PC-9 (cell line): ENCODE measurements at places on chromosomes 2 and 18. TPM values are rescaled to one million over a fixed set of nuclear protein-coding genes. Genes with fewer than 3 reads are reported as not detected.

The TMEM247 gene
- total RNA-seq: not detected in 2 replicates

The IL36B gene
- total RNA-seq: not detected in 2 replicates

GRCh38 chr18:68623342-68623741, 91.6 kb downstream of the TMX3 start:
- DNase-seq: no peak
- H3K27ac ChIP-seq: no peak overlapping the region
- H3K27me3 ChIP-seq: no peaks in the 10 kb centered on the region

DNA sequence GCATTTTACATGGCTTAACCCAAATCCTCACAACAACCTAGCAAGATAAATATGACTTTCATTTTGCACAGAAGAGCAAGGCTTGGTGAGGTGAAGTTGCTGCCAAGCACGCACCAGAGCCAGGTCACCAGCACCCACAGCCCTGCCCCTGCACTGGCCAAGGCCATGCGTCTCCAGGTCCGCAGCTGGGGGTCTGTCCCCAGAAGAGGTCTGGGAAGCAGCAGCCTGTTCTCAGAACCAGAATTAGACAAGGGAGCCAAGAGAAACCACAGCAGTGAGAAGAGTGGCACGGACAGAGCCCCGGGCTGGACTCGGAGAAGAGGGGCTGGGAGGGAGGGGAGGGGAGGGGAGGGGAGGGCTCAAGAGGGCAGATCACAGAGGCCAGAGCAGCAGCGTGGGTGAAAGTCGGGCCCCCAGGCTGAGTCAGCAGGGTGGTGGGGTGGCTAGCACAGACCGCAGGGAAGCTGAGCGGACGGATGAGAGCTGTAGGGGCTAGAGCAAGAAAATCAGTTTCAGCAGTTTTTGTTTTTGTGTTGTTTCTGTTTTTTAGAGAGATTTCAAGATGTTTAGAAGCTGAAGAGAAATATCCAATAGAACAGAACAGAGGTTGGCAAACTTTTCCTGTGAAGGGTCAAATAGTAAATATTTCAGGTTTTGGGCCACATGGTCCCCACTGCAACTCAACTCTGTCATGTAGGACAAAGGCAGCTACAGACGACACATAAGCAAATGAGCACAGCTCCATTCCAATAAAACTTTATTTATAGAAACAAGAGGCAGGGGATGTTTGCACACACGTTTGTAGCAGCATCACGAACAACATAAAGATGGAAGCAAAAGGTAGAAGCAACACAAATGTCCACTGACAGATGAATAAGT, 7.4 kb upstream of the MTERF4 start:
- no peaks in the 10 kb centered on the region for H3K4me1 ChIP-seq
- H3K27me3 ChIP-seq: no peaks in the 10 kb centered on the region
- H3K27ac ChIP-seq: no peak overlapping the region
- H3K4me3 ChIP-seq: no peak overlapping the region
- H3K36me3 ChIP-seq: no peaks in the 10 kb centered on the region

GRCh38 chr2:62443886-62444285, 62.1 kb downstream of the TMEM17 start:
- no peak overlapping the region for H3K4me3 ChIP-seq
- H3K27ac ChIP-seq: no peak overlapping the region
- no peaks in the 10 kb centered on the region for H3K27me3 ChIP-seq
- DNase-seq: no peak
- no peaks in the 10 kb centered on the region for H3K4me1 ChIP-seq

- H3K4me3 ChIP-seq: peak overlapping the region; percentile 98; the same call in 1 of the 2 replicates
- H3K4me1 ChIP-seq: peaks cover 13% of the 10 kb centered on the region
- H3K36me3 ChIP-seq: no peaks in the 10 kb centered on the region
Measured at GRCh38 chr18:59141294-59142068, 1.8 kb downstream of the SEC11C start.

DNA sequence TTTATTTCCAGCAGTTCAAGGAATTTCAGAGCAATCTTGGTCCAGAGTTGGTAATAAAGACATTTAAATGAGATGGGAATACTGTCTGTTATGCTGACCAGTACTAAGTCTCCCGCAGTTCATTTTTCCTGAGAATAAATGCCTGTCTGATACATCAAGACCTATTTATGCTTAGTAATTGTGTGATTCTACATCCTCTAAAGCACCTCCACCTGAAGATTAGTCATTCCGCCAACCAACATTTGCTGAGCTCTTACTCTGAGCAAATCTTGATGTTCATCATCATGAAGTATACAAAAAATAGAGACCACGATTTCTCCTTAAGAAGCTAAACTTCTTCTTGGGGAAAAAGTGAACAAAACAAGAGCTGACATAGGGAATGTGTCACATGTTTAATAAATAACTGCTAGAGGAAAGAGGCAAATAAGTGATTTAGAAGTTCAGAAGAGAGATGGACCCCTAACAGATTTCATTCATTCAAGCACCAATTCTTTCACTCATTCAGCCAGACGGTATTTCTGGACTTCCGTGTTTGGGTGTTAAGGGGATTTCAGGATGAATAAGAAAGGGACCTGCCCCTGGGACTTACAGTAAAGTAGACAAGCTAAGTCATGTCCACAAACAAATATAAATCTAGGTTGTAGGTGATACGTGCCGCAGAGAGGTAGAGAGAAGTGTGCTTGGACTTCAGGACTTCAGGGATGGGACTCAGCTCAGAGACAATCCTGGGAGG, 34.2 kb upstream of the PPP4R1 start:
- peak overlapping the region; percentile 95 for H3K27ac ChIP-seq
- DNase-seq: peak; percentile 88
- H3K4me1 ChIP-seq: peaks cover 72% of the 10 kb centered on the region
- H3K4me3 ChIP-seq: 0 out of 2 replicates have a peak overlapping the region, but pooled peaks have one; percentile 22
- no peaks in the 10 kb centered on the region for H3K27me3 ChIP-seq

DNA sequence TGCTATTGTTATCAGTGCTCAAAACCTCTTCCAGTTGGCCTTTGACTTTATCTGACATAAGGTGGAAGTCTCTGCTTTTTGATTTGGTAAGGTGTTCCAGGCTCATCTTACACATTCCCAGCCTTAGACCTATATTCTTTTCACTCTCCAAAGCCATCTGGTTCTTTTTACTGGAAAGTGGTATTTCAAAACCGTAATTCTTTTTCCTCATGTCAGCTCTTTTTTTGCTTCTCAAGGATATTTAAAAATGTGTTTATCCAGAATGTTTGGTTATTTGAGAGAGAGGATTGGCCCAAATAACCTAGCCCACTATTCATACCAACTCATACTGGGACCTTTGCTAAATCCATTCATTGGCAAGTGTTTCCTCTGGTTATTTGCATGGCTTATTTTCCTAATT, 411.2 kb upstream of the PIK3C3 start:
- no peaks in the 10 kb centered on the region for H3K4me1 ChIP-seq
- no peak for DNase-seq
- no peaks in the 10 kb centered on the region for H3K36me3 ChIP-seq
- no peak overlapping the region for H3K4me3 ChIP-seq
- H3K27me3 ChIP-seq: no peaks in the 10 kb centered on the region

GRCh38 chr18:23380001-23380550, 73.0 kb upstream of the RIOK3 start:
- H3K4me3 ChIP-seq: no peak overlapping the region
- H3K36me3 ChIP-seq: no peaks in the 10 kb centered on the region
- peaks cover 48% of the 10 kb centered on the region for H3K4me1 ChIP-seq
- DNase-seq: peak; percentile 84
- H3K27ac ChIP-seq: peak overlapping the region; percentile 86

DNA sequence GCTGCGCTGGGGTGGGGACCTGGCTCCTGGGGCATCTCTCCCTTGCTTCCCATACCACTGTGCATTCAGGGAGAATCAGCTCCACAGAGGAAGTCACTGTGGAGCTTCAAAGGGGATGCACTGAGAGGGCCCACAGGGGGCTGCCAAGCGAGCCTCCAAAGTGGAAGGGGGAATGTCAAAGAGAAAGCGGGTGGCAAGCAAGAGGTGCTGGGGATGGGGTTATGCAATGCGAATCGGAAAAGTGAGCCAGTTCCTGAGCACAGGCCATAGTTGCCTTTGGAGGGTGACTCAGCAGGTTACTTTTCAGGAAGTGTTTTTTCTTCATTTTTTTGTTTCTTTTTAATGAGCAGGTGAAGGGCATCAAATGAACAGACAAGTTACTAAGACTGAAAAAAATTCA, 17.6 kb downstream of the PMAIP1 start:
- peak; percentile 88 for DNase-seq
- no peaks in the 10 kb centered on the region for H3K36me3 ChIP-seq
- H3K4me3 ChIP-seq: peak overlapping the region; percentile 40; the same call in 1 of the 2 replicates
- H3K27me3 ChIP-seq: no peaks in the 10 kb centered on the region
- H3K4me1 ChIP-seq: peaks cover 68% of the 10 kb centered on the region

- DNase-seq: no peak
- no peaks in the 10 kb centered on the region for H3K4me1 ChIP-seq
- no peaks in the 10 kb centered on the region for H3K36me3 ChIP-seq
Measured at GRCh38 chr2:2114707-2115245, 216.3 kb downstream of the MYT1L start.

DNA sequence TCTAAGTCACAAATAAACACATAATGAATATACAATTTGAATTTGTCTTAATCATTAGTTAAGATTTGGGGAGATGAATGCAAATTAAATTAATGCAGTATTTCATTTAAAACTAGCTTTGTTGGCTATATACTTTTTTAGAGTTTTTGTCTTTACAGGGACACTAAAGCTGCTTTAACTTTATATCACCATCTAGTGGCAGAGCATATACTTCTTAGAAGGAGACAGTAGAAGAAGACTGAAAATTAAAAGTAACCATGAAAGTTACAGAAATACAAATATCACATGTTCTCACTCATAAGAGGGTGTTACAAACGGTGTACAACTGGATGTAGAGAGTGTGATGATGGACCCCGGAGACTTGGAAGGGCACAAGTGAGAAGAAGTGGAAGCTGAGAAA, 268.3 kb upstream of the NETO1 start:
- no peak overlapping the region for H3K4me3 ChIP-seq
- H3K27me3 ChIP-seq: no peaks in the 10 kb centered on the region
- H3K36me3 ChIP-seq: no peaks in the 10 kb centered on the region
- no peak overlapping the region for H3K27ac ChIP-seq
- no peaks in the 10 kb centered on the region for H3K4me1 ChIP-seq
- peak; percentile 41 for DNase-seq

DNA sequence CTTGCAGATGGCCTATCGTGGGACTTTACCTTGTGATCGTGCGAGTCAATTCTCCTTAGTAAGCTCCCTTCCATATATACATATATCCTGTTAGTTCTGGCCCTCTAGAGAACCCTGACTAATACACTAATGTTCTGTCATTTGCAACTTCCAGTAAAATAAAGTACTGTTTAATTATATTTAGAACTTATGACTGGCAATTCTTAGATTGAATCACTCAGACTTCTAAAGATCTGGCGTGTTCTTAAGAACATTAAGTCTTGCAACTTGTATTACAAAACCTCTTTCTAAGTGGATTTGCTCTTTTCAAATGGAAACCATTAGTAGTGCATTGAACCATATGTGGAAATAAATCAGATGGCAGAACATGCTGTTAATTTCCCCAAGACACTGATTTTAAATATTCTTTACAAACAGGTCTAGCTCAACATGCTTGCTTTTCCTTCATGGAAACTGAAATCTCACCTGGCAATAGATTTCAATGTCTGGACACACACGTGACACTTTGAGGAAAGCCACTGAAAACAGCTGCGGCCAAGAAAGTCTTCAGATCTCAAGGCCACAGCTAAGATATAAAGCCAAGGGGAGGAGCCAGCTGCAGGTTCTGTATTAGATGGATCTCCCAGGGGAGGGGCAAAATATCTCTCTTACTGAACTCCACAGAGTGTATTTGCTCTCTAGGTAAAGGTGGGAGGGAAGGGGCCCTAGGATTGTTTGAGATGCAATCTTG, 50.6 kb downstream of the PMAIP1 start:
- no peaks in the 10 kb centered on the region for H3K27me3 ChIP-seq
- H3K27ac ChIP-seq: peak overlapping the region; percentile 91; the same call in 1 of the 2 replicates
- H3K4me1 ChIP-seq: peaks cover 50% of the 10 kb centered on the region
- no peaks in the 10 kb centered on the region for H3K36me3 ChIP-seq
- no peak overlapping the region for H3K4me3 ChIP-seq

GRCh38 chr2:186991766-186992417, 142.9 kb upstream of the ZSWIM2 start:
- no peaks in the 10 kb centered on the region for H3K4me1 ChIP-seq
- no peak overlapping the region for H3K27ac ChIP-seq
- H3K27me3 ChIP-seq: no peaks in the 10 kb centered on the region
- no peaks in the 10 kb centered on the region for H3K36me3 ChIP-seq

DNA sequence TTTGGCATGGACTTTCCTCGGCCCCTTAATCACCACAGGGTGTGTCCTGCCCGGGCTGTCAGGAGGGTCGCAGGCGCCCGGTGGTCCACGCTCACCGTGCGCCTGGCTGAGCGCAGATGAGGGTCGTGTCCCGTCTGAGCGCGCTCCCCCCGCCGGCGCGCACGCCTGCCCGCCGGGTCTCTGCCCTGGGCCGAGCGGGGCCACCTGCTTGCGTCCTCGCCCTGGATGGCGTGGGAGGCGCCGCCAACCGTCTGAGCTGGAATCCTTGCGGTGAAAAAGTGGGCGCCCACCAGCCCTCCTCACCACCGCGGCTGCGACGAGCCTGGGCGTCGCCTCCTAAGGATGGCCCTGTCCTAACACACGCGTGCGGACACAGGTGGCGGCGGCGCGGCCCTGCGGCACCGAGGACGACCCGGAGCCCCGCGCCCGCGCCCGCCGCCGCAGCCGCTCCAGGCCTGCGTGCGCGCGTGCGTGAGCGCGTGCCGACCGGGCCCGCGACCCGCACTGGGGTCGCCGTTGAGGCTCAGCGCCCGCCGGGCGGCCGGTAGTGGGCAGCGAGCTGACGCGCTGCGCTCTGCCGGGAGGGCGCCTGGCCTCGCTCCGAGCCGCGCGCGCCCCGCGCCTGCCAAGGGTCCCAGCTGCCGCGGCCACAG, 126.6 kb downstream of the ARHGEF4 start:
- H3K27me3 ChIP-seq: no peaks in the 10 kb centered on the region
- no peak overlapping the region for H3K4me3 ChIP-seq
- H3K27ac ChIP-seq: no peak overlapping the region
- H3K36me3 ChIP-seq: no peaks in the 10 kb centered on the region
- no peak for DNase-seq
- no peaks in the 10 kb centered on the region for H3K4me1 ChIP-seq

GRCh38 chr2:6924924-6925409, 7.8 kb downstream of the RNF144A start:
- no peaks in the 10 kb centered on the region for H3K36me3 ChIP-seq
- no peak for DNase-seq
- H3K4me3 ChIP-seq: no peak overlapping the region

DNA sequence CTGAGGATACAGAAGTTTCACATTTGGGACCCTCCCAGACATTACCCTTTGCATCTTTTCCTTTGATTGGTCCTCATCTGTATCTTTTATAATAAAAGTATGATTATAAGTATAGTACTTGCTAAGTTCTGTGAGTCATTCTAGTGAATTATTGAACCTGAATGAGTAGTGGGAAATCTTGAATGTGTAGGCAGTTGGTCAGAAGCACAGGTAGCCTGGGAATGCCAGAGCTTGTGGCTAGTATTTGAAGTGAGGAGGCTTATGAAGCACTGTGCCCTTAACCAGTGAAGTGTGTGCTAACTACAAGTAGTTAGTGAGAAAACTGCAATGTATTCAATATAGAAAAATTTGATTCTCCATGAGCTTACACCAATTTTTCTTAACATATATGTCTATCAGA, 257.6 kb downstream of the GRB14 start:
- H3K27ac ChIP-seq: no peak overlapping the region
- no peaks in the 10 kb centered on the region for H3K4me1 ChIP-seq
- no peaks in the 10 kb centered on the region for H3K27me3 ChIP-seq
- H3K36me3 ChIP-seq: no peaks in the 10 kb centered on the region
- H3K4me3 ChIP-seq: no peak overlapping the region
